ENCODE measurements at places on chromosomes 3 and 15. TPM values are rescaled to one million over a fixed set of nuclear protein-coding genes. Genes with fewer than 3 reads are reported as not detected.

DNA sequence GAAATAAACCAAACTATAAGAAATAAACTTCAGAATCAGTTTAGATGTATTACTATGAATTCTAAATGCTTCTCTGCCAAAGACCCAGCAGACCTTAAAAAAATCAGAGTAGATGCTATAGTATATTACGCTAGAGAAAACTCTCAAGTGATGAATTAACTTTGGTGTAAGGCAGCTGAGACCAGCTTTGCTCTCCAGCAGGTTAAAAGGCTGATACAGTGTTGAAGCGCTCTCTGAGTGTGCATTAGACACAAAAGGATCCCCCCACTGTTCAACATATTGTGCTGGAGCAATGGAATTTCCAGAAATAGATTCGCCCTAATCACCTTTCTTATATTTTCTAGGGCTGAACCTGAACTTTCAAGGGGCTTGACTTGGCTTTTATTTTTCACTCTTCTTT lies 190.0 kb downstream of the EFHB start:
- no peak for DNase-seq

DNA sequence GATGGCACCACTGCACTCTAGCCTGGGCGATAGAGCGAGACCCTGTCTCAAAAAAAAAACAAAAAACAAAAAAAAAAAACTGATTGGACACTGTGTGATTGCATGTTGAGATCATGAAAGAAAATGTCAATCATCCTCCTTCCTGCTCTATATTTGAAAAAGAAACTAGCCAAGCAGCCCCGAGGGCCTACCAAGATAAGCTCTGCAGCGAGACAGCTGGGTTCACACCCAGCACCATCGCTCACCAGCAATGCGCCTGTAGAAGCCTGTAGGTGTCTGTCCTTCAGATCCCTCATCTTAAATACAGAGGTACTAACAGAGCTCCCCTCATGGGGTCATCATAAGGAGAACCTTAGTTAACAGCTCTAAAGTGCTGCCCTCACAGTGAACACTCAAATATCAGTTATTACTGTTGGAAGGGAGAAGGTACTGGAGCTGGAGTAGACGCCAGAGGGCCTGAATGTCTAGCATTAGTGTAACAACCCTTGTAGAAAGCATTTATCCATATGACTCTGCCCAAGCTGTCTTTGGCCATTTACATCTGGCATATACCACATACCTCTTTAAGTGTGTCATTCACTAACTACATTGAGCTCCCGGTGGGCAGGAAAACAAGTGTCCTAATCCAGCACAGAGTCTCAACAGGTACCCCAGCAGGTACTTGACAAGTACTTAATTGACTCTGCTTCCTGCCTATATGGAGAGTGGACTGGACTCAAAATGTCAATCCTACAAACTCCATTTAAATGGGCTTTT lies 22.9 kb downstream of the MYLK start:
- no peak for DNase-seq

DNA sequence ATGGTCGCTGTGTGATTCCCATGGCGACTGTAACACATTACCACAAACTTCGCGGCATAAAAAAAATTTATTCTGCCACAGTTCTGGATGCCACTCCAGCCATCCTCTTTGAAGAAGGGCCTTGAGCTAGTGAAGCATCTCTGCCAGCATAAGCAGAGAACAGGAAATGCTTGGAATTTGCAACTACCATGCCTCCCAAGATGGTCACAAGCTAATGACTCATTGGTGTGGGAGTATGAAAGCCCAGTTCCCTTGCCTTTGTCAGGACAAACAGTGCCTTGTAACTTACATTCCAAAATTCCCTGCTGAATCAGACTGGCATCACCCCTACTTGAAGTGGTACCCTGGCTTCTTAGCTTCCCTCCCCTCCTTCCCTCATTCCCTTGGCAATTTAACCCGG lies 129.7 kb downstream of the PROS1 start:
- DNase-seq: no peak

HOMER2 gene
- 4.0 TPM for total RNA-seq

OR5K2 gene
- total RNA-seq: not detected

DNA sequence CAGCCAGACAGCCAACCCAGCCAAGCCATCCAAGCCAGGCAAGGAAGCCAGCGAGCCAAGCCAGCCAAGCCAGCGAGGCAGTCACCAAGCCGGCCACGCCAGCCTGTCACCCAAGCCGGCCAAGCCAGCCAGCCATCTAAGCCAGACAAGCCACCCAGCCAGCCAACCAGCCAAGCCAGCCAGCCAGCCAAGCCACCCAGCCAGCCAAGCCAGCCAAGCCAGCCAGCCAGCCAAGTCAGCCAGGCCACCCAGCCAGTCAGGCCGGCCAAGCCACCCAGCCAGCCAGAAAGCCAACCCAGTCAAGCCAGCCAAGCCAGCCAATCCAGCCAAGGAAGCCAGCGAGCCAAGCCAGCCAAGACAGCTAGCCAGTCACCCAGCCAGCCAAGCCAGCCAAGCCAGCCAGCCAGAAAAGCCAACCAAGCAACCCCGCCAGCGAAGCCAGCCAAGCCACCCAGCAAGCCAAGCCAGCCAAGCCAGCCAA lies 201.2 kb downstream of the GOLGA6L6 start:
- DNase-seq: peak; percentile 3

DNA sequence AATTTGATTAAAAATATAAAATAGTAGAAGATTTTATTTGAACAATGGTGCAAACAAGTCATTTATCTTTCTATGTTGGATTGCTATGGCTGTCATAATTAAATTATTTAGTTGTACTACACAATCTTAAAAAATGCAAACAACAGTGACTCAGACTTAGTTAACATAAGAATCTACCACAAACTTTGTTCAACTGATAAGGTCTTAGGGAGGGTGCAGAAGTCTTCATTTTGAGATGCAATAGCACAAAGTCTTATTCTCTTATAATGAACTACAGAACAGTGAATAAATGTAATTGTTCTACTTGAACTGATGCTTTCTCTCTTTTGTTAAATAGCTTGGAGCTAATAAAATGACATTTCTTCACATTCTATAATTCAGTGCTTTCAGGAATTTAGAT lies 482.8 kb upstream of the NAALADL2 start:
- DNase-seq: no peak

GRCh38 chr15:81133782-81134461 lies at the start of gene CFAP161:
Gene CFAP161, plus strand, starts transcription at chr15:81134270. Its CDS starts 60 bp downstream, at chr15:81134330.
- no peak for DNase-seq

- DNase-seq: no peak
Observed at GRCh38 chr15:52642386-52643361, 36.5 kb downstream of the ATOSA start.

LRRC49 gene
- total RNA-seq: not detected

DNA sequence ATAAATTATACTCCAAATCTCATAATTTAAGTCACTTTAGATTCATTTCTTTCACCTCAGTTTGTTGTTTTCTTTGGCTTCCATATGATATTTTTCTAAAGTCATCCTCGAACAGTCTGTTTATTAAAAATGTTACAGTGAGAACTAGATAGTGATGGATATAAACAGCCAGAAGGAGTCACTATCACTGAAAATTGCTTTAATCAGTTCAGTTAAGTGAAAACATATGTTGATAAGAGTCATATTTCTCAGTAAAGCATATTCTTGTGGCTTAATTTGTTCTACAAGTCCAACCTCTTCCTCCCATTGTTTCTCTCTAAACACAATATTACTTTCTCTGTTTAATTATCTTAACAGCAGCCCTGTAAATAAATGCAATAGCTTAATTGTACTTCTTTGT lies 427.5 kb upstream of the ALCAM start:
- DNase-seq: no peak

- no peak for DNase-seq
Observed at GRCh38 chr3:152257563-152258035, 11.1 kb upstream of the MBNL1 start.

DNA sequence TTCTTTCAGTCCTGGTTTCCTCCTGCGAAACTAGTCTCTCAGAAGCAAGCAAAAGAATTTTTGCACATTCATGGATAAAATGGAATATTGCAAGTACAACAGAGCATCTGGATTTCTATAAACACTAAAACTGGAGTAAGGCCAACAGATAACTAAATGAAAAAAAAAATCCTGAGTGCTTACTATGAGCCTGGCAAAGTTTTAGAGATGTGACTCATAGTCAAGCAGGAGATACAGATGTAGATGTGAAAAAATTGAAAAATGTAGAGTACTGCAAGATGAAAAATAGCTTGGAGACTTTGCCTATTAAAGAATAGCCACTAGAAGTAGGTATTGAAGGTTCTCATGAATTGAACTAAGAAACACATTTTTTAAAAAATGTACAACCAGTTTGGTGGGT lies 397.4 kb downstream of the OTOL1 start:
- no peak for DNase-seq
